Fibroblast of lung (primary cell): ENCODE measurements at places on chromosomes 1 and 21. TPM values are rescaled to one million over a fixed set of nuclear protein-coding genes. Genes with fewer than 3 reads are reported as not detected.

PTP4A2 gene
- total RNA-seq = 268 and 366 TPM in 2 replicates

CDC42SE1 gene
- total RNA-seq = 29.8 and 36.5 TPM in 2 replicates

IVL gene
- total RNA-seq = not detected in 2 replicates

PFKL gene
- 125 and 135 TPM in 2 replicates for total RNA-seq

PTCH2 gene
- total RNA-seq = 0.50 TPM in 1 of 2 replicates, not detected in the other

WNT3A gene
- not detected in 2 replicates for total RNA-seq

FAAH gene
- total RNA-seq = 1.7 and 2.1 TPM in 2 replicates

PADI2 gene
- not detected in 2 replicates for total RNA-seq

KIF2C gene
- 0.51 and 9.2 TPM in 2 replicates for total RNA-seq

TMEM200B gene
- total RNA-seq = 17.7 and 18.5 TPM in 2 replicates

DIRAS3 gene
- total RNA-seq = 1.5 and 1.8 TPM in 2 replicates

SERPINC1 gene
- total RNA-seq = under 0.01 TPM in 1 of 2 replicates, not detected in the other

NES gene
- total RNA-seq = 44.2 and 87.4 TPM in 2 replicates

WDR64 gene
- total RNA-seq = not detected in 2 replicates

MRPL24 gene
- 39.8 and 58.8 TPM in 2 replicates for total RNA-seq

MTF2 gene
- 8.6 and 13.6 TPM in 2 replicates for total RNA-seq

LIPI gene
- not detected in 2 replicates for total RNA-seq

RSPH1 gene
- total RNA-seq = not detected in 2 replicates

VCAM1 gene
- total RNA-seq = 14.9 and 21.8 TPM in 2 replicates

PTPN7 gene
- not detected in 2 replicates for total RNA-seq

KMO gene
- not detected in 2 replicates for total RNA-seq

RIMS3 gene
- 0.33 and 0.51 TPM in 2 replicates for total RNA-seq

GBP7 gene
- total RNA-seq = not detected in 2 replicates

PLA2G2C gene
- not detected in 2 replicates for total RNA-seq

TPTE gene
- not detected in 2 replicates for total RNA-seq

OXCT2 gene
- total RNA-seq = 5.4 and 6.4 TPM in 2 replicates

NECTIN4 gene
- total RNA-seq = under 0.01 and 0.33 TPM in 2 replicates

TTC39A gene
- total RNA-seq = 0.51 and 1.5 TPM in 2 replicates
